ENCODE measurements at places on chromosomes 3 and 15.

DNA sequence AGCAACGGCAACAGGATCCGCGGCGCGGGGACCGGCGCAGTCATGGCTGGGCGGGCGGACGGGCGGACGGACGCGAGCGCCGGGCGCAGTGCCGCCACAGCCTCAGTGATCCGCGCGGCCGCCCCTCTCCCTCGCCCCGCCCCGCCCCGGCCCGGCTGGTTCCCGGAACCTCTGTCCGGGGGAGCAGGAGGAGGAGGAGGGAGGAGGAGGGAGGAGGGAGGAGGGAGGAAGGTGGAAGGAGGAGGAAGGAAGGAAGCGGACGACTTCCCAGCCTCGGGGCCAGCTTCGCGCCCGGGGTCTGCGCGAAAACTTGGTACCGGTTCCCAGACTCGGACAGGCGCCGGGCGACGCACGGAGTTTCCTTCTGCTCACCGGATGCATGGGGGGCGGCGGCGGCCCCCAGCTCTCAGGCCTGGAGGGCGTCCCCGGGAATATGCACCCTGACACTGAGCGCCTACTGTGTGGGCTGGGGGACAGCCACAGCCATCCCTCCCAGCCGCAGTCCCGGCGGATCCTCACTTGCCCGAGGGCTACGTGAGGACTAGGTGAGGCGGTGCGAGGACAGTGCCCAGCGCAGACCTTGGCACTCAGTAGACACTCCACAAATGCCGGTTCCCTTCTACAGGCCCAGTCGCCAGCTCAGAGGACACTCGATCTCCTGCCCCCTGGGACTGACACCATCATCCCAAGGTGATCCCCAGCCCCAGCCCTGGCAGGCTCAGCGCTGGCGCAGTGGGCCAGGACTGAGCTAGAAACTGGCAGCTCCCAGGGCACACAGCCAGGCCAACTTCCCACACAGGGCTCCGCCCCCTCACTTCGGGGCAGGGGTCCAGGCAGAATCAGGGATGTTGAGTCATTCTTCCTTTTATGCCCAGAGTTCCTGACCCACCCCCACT is at the start of gene SHISA5:
Gene SHISA5, minus strand, starts transcription at position 124 of the 896 bp plus-strand sequence. Its CDS starts 80 bp downstream, at position 44.
- DNase-seq, result peak; percentile 91

GRCh38 chr15:29071232-29071881 is 185.6 kb downstream of the APBA2 start:
- DNase-seq, result no peak

GRCh38 chr3:74214286-74214685 is 400.2 kb downstream of the CNTN3 start:
- no peak for DNase-seq

DNA sequence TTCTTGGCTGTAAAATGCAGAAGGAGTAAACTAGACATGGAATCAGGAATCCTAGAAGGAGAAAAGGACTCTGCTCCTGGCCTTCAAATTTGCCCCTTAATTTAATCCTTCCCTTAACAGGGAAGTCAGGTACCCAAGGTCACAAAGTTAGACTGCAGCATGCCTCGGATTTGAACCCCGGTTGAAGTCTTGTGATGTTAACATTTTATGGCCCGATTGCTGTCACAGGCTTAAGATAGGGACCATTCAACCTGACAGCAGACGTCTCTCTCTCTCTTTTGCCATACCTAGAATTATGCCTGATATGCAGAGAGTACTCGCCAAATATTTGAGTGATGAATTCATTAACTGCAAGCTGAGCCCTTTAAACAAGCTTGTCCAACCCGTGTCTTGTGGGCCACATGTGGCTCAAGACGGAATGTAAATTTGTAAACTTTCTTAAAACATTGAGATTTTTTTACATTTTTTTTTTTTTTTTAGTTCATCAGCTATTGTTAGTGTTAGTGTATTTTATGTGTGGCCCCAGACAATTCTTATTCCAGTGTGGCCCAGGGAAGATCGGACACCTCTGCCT is 217.2 kb downstream of the THSD4 start:
- DNase-seq, result no peak

GRCh38 chr3:161413127-161413854 is 42.0 kb upstream of the SPTSSB start:
- peak; percentile 71 for DNase-seq

DNA sequence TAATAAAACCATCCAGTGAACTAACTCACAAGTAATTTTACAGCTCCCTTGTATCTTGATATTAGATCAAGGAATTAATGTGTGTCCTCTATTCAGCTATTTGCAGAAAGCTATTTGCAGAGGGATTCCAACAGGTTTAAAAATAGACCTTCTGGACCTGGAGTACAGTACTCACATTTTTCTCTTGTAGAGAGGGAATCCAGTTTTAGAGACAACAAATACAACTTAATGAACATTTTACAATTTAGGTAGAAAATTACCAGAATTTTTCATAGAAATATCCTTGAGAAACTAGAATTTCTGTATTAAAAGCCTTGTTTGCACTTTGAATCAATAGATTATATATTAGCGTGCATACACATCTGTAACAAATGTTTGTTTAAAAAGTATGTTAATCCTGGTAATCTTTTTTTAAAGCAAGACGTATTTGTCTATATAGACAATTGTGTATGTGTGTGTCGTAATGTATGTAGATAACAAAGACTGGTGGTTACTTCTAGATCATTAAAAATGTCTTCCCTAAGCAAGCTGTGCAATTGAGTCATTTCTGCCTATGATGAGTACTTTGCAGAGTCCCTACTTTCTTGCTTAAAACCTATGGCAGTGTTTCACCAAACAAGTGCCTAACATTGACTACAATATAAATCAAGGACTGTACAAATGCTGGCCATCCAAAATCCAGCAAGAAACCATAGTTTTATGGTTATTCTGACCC is 57.9 kb downstream of the PPP2R3A start:
- no peak for DNase-seq

- DNase-seq, result no peak
Measured at GRCh38 chr3:142680710-142681109, 43.1 kb upstream of the TRPC1 start.

GRCh38 chr3:110164632-110165369 is 827.5 kb upstream of the DPPA4 start:
- no peak for DNase-seq

GRCh38 chr3:158769952-158770740 is 31.7 kb upstream of the MFSD1 start:
- DNase-seq, result no peak

GRCh38 chr3:142857056-142857455 is 31.8 kb downstream of the PCOLCE2 start:
- DNase-seq, result peak; percentile 81

DNA sequence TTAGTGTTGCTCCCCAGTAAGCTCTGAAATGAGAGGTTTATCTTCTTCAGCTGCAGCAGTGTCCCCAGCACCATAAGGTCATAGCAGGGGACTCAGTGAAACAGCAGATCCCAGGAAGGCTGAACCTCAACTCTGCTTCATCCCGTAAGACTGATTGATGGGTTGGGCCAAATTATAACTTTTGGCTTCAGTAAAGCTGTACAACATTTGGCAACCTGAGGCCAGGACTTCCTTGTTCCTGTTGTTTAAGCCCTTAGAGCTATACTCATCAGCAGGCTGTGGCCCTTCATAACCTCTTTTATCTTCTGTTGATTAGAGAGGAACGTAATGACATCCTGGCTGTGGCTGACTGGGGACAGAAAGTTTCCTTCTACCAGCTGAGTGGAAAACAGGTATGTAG is 29.0 kb downstream of the IFT122 start:
- DNase-seq, result no peak

DNA sequence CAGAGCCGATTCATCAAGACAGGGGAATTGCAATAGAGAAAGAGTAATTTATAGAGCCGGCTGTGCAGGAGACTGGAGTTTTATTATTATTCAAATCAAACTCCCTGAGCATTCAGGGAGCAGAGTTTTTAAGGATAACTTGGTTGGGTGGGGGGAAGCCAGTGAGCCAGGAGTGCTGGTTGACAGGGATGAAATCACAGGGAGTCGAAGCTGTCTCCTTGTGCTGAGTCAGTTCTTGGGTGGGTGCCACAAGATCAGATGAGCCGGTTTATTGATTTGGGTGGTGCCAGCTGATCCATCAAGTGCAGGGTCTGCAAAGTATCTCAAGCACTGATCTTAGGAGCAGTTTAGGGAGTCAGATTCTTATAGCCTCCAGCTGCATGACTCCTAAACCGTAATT is 95.4 kb upstream of the CCDC80 start:
- DNase-seq, result no peak

GRCh38 chr3:17158941-17159682 is 274.4 kb downstream of the PLCL2 start:
- DNase-seq, result peak; percentile 74

GRCh38 chr3:46996689-46997452 is 17.4 kb downstream of the NBEAL2 start:
- peak; percentile 20 for DNase-seq

GRCh38 chr3:8773941-8774542 is 4.6 kb upstream of the OXTR start:
- no peak for DNase-seq

GRCh38 chr3:6108957-6109356 is 752.0 kb upstream of the GRM7 start:
- DNase-seq, result no peak

DNA sequence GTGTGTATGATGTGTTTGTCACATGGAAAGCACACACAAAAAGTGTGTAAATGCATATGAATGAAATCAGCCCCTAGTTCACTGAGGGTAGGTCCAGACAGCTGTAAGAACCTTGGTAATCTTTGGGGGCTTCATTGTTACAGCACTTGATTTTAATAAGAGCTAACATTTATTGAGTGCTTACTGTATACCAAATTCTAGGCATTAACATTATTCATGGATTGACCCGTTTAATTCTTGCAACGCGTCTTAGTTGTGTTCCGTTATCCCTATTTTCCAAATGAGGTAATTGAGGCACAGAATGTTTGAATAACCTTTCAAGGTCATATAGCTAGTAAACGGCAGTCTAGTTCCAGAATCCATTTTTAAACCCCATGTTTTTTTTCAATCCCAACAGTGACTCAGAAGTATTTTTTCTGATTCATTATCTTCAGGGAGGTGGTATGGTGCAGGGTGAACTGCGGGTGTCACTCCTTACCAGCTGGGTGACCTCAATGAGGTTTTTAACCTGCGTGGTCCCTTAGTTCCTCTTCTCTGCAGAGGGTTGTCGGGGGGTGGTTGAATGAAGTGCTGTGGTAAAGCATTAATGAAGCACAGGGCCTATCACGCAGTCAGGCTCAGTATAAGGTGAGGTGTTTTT is 14.2 kb downstream of the RAB8B start:
- DNase-seq, result no peak

- DNase-seq, result no peak
Measured at GRCh38 chr15:56965231-56966013, 47.0 kb downstream of the TCF12 start.

Data from Right ventricle myocardium superior (tissue), 1 donor.